ENCODE measurements at places on chromosomes 1 and 21.

GRCh38 chr1:67889953-67890567 is 56.8 kb upstream of the GNG12 start:
- peak; percentile 64 for DNase-seq

- no peak for DNase-seq
Observed at GRCh38 chr1:905811-906599, 17.7 kb upstream of the SAMD11 start.

- no peak for DNase-seq
Observed at GRCh38 chr21:15768045-15768601, 38.3 kb downstream of the USP25 start.

DNA sequence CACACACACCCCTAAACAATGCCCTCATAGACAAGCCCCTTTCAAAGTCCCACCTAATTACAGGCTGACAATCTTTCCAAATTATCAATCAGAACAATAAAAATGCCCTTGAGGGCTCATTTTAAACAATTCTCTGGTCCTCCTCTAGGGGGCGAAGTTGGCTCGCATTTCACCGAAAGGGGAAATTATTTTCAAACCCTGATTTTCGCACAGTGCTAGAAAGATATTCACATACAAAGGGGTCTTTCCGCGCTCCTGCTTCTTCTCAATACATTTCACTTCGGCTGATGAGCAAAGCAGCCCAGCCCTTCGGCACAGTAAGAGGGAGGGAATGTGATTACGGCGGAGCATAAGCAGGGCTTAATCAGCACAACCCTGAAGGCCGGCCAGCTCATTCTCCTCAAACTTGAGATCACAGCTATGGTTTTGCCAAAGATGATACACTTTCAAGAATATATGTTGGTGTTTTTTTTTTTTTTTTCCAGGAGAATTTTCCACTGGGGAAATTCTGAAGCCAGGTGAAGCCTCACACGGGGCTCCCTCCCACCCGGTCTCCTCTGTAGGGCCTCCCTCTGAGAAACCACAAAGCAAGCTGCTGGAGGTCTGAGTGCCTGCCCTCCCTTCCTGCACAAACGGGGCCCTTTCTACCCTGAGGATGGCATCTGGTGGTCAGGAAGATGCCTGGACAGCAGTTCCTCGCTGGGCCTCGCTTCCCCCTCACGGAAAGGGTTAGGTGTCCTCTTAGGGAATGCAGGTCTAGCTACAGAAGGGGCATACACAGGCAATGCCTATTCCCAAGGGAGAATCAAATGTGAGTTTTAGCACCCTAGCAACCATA is 66.9 kb downstream of the GNG12 start:
- peak; percentile 50 for DNase-seq

- DNase-seq: no peak
Observed at GRCh38 chr1:60228041-60228491, 154.5 kb upstream of the C1orf87 start.

DNA sequence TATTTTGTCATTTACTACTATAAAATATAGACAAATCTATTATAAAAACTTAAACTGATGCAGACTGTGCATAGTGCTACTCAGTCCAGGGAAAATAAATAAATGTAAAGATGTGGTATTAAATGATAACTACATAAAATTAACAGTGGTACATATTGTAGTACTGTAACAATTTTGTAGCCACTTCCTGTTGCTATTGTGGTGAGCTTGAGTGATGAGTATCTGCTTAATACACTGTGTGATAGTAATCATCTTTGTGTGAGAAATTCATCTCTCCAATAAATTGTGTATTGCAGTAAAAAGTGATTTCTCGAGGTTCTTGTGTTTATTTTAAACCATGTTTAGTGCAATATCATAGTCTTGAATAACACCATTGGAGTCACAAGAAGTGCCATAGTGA is 353.4 kb upstream of the ZRANB2 start:
- no peak for DNase-seq

DNA sequence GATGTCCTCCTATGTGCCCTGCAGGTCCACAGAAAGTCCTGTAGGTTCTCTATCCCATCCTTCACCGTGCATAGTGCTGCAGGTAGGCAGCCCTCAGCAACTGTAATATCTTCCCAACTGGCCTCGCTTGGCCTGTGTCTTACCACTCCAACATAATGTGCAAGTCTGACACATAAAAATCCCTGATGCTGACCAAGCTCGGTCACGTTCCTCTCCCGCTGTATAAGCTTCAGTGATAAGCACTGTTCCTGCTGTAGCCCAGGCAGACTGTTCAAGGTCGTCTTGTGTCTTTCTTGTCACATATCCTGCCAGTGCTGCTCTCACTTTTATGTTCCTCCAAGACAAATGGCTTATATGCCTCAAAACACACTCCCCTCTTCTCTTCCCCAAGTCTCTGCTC is 19.4 kb upstream of the KCNE1 start:
- no peak for DNase-seq

- peak; percentile 67 for DNase-seq
Observed at GRCh38 chr1:10693497-10694273, 102.8 kb downstream of the CASZ1 start.

DNA sequence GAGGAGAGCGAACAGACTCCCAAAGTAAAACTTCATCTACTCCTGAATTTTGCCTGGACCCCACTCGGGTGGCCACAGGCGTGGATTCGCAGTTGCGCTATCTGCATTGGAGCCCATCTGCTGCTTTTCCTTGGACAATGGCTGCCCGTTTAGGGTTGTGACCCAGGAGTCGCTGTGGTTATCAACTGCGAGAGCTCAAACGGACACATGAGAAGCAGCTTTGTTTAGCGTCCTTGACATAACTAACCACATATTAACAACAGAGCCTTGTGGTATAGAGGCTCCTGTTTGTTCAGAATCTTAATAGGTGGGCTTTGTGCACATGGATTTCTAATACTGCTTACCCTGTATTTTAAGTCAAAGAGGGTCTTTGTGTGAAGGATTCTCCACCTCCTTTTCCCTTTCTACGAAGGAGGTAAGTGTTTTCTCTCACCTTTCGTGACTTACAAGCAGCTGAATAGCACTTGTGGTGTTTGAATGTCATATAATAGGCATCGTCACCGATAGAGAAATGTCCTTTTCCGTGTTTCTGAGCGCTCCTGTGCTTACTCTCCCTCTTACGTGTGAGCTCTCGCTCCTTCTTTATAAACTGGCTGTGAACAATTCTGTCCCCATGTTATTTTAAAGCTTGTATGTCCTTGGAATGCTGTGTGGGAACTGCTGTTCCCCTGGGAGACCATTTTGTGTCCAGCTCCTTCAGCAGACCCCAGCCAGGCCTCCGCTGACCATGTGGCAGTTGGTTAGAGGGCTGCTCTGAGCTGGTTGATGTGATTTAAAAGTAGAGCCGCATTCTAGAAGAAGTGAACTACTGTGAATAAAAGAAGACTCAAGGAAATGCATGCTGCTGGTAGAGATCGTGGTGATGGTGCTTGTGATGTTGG is 441.4 kb downstream of the RPS6KC1 start:
- DNase-seq: no peak

DNA sequence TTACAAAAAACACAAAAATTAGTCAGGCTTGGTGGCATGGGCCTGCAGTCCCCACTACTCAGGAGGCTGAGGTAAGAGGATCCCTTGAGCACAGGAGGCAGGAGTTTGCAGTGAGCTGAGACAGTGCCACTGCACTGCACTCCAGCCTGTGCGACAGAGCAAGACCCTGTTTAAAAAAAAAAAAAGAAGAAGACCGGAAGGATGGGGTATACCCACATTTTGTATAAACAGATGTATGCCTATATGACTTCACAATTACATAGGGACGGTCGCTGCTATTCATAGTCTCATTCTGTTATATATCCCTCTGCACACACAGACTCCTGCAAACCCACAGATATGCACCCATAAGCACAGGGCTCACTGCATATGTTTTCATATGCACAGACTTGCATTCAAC is 12.7 kb downstream of the LCK start:
- no peak for DNase-seq

GRCh38 chr1:54317084-54317483 is 89.1 kb downstream of the SSBP3 start:
- DNase-seq: no peak

DNA sequence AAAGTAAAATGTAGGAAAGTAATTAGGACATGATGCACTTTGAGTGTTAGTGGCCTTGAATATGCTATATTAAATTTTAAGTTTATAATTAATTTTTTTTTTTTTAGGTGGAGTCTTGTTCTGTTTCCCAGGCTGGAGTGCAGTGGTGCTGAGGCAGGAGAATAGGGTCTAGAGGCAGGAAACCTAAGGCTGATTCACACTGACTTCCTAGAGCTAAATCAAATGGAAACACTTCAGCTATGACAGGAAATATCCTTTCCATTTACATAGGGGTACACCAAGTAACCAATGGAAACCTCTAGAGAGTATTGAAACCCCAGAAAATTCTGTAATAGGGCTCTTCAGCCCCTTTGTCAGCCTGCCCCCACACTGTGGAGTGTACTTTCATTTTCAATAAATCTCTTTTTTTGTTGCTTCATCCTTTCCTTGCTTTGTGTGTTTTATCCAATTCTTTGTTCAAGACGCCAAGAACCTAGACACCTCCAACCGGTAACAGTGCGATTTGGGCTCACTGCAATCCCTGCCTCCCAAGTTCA is 17.9 kb upstream of the THRAP3 start:
- no peak for DNase-seq

GRCh38 chr21:38831526-38832467 is 26.1 kb downstream of the ETS2 start:
- peak; percentile 52 for DNase-seq

GRCh38 chr21:45508607-45509565 is 33.4 kb downstream of the SLC19A1 start:
- DNase-seq: peak; percentile 66

DNA sequence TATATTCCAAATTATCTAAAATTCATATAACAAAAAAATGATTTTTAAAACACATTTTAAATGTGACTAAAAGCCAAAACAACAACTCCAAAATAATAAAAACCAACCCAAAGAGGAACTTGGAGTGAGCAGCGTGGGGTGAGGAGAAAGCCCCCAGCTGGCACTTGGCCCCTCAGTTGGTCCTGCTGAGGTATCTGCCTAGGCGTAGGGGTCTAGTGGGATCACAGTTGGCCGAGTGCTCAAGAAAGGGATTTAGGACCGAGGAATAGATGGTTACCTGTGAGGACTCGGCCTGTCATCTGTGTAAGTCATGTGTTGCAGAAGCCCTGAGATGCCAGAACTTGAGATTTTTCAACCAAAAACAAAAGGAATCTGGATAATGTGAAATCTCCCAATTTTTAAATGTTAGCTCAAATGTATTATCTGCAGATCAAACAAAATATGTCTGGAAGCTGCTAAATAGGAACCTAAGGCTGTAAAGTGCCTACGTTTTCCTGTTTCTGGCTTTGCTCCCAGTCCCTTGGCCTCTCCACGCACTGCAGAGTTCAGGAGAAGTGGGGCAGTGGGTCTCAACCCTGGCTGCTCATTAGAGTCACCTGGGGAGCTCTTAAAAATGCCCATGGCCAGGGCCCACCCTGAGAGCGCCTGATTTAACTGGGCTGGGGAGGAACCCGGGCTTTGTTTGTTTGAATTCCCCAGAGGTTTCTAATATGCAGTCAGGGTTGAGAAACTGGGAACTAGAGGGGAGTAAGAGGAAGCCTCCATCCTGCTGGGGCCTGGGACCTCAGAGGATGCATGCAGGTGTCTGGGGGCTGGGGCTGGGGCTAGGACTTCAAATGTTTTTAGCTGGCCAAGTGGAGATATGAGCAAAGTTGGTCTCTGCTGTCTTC is 38.5 kb upstream of the LDLRAP1 start:
- no peak for DNase-seq

- no peak for DNase-seq
Observed at GRCh38 chr1:76021846-76022245, 52.7 kb upstream of the ST6GALNAC3 start.

- no peak for DNase-seq
Observed at GRCh38 chr1:234270581-234271242, 102.5 kb upstream of the COA6 start.

DNA sequence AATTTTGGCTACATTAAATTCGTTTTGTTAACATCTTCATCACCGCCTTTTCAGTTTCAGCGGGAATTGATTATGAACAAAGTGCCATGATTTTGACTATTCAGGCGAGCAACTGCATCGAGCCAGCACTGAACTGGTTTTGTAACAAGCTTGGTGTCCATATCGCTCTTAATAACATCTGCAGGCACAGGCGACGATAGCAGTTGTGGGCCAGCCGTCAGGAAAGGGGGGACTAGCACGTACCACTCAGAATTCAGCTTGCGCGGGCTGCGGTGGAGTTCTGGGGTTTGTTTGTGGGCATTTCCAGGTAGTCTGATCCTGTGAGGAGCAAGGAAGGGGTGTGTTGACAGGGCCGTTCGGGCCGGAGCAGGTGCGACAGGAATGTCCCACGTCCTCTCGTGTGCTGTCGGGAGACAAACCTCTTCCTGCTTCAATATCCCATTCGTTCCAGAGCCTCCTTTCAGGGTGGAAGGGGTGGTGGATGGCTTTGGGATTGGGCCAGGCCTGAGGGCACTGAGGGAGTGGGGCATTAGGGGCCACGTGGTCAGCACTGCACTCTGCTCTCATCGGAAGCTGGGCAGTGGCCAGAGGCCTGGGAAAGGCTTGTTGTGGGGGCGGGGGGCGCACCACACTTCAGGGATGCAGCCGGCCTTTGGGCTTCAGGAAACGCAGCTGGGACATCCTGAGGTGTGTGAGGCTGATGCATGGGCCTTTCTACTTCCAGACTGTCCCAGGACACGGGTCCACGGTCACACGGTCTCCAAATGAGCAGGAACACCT is 39.1 kb downstream of the SKI start:
- no peak for DNase-seq

GRCh38 chr1:228751360-228752098 is 16.2 kb downstream of the RHOU start:
- no peak for DNase-seq

GRCh38 chr1:100141192-100141591 is 8.2 kb downstream of the TRMT13 start:
- DNase-seq: no peak

DNA sequence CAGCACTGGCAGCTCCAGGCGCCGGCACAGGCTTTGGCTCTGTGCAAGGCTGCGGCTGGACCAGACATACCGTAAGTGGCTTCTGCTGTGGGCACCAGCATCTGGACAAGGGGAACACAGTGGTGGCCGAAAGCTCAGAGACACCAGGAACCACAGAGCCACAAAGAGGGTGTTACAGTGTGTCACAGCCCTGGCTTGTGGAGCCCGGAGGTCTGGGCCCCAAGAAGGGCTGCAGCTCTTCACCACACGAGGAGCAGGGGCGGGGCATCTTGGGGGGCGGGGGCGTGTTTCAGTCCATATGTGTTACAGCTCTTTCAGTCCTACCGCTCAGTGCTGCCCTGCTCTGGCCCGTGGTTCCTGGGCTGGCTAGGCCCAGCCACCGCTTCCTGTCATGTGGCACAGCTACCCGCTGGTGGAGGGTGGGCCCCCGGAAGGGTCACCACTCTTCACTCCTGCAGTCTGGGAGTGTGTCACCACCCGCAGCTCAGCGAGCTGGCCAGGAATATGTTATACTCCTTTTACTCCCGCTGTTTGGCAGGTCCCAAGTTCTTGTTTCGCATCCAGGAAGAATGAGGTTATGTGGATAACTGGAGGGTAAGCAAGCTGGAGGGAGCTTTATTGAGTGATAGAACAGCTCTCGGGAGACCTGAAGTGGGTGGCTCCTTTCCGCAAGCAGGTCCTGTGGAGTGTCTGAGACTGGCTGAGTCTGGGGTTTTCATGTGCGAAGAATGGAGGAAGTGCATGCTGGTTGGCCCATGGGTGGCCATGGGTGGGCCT is 3.3 kb upstream of the LSM10 start:
- DNase-seq: peak; percentile 86

Measured in K562 (cell line).